ENCODE measurements at places on chromosomes 16 and 17. TPM values are rescaled to one million over a fixed set of nuclear protein-coding genes. Genes with fewer than 3 reads are reported as not detected.

DNA sequence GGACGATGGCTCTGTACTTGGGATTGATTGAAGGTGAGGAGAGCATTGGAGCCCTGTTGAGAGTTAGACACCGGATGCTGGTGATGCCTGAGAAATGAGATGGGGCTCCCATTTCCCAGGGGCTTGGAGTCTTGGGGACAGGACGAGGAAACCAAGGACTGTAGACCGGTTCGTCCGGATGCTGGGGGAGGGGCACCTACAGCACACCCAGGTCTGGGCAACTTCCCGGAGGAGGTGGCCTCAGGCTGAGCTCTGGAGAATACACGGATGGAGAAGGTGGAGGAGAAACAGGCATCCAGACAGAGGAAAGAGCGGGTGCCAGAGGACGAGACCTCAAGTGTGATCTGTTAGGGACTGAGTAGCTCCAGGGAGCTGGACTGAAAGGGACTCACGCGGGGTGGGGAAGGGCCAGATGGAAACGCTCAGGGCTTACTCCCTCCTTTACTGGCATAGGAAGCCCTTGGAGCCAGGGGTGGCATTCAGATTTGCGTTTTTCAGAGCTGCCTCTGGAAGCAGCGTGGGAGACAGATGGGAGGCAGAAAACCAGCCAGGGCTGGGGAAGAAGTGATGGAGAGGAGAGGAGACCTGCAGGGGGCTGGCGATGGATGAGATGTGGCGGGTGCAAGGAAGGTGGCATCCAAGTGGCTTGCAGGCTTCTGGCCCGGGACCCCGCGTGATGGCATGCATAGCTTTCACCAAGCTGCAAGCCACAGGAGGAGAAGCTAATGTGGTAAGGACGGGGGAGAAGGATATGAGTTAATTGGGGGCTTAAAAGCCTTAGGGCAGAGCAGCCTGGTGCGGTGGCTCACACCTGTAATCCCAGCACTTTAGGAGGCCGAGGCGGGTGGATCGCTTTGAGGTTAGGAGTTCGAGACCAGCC is 8.3 kb downstream of the C1QTNF1 start:
- DNase-seq, result no peak

DNA sequence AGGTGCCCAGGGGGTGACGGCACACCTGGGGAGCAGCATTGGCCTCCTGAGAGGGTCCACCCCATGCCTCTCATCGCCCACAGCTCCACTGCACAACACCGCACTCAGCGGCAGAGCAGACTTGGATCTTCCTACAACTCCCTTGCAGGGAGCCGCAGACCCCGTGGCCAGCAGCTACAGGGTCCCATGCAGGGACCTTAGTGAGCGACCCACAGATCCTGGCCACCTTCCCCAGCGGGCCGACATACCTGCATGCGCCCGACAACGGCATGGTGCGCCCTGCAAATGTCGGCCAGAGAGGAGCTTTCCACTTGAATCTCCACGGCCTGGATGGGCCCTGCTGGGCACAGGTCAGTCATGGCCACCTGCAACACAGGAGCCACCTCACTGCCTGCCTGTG is 8.4 kb downstream of the FAAP100 start:
- DNase-seq, result no peak

DNA sequence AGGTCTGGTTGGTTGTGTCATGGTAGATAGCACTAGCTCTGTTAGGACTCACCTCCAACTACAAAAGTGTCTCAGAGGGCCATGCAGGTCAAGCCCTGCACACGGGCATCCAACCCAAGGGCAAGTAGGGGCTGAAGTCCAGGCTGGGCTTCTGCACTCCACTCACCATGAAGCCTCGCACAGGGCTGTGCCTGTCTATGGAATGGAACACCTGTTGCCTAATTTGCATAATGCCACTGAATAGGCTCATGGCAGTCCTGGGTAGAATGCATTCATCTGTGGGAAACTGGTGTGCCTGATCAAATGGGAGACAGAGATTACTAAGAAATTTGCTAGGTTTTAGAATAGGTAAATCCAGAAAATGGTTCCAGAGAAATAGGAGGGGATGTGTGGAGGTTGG is 8.0 kb upstream of the AKAP1 start:
- DNase-seq, result no peak

GRCh38 chr17:77184474-77184873 is 43.7 kb downstream of the SEC14L1 start:
- DNase-seq, result no peak

EVI2B gene
- 88.5 TPM for total RNA-seq

NUPR1 gene
- not detected for total RNA-seq

Data from activated naive CD8-positive, alpha-beta T cell treated with anti-CD3 and anti-CD28 coated beads, Interleukin-2, amount 10 ng/mL, durations not matched to agents 7 days and 5 days (primary cell).